Stimulated activated CD4-positive, alpha-beta T cell treated with anti-CD3 and anti-CD28 coated beads, Interleukin-12 subunit alpha, Interleukin-12 subunit beta, amount 100 ng/mL, for 4 hours (primary cell): ENCODE measurements at places on chromosomes 2 and 18.

GRCh38 chr2:73759904-73760303 lies 20.0 kb downstream of the DUSP11 start:
- no peak for DNase-seq

- no peak for DNase-seq
Observed at GRCh38 chr2:217943446-217944321, 59.1 kb downstream of the TNS1 start.

- DNase-seq, result no peak
Observed at GRCh38 chr18:57441071-57441794, 6.1 kb downstream of the ONECUT2 start.

GRCh38 chr2:31286230-31286629 lies 52.3 kb downstream of the EHD3 start:
- DNase-seq, result no peak

- no peak for DNase-seq
Observed at GRCh38 chr18:10440884-10441283, 13.6 kb upstream of the APCDD1 start.

DNA sequence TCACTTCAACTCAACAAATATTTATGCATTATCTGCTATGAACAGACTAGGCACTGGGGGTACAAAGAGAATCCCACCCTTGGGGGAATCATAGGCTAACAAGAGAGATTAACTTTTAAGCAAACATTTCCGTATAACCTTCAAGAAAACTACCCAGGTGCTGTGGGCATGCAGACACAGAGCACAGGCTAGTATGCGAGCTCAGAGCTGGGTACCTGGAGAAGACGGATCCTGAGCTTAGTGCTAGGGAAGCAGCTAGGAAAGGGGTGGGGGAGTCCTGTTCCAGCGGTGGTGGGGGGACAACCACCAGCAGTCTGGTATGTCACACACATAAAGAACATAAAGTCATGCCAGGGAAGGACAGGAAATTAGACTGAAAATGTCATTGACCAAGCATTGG lies 17.5 kb upstream of the DSG3 start:
- no peak for DNase-seq
